ENCODE measurements at places on chromosomes 12 and 14. TPM values are rescaled to one million over a fixed set of nuclear protein-coding genes. Genes with fewer than 3 reads are reported as not detected.

DNA sequence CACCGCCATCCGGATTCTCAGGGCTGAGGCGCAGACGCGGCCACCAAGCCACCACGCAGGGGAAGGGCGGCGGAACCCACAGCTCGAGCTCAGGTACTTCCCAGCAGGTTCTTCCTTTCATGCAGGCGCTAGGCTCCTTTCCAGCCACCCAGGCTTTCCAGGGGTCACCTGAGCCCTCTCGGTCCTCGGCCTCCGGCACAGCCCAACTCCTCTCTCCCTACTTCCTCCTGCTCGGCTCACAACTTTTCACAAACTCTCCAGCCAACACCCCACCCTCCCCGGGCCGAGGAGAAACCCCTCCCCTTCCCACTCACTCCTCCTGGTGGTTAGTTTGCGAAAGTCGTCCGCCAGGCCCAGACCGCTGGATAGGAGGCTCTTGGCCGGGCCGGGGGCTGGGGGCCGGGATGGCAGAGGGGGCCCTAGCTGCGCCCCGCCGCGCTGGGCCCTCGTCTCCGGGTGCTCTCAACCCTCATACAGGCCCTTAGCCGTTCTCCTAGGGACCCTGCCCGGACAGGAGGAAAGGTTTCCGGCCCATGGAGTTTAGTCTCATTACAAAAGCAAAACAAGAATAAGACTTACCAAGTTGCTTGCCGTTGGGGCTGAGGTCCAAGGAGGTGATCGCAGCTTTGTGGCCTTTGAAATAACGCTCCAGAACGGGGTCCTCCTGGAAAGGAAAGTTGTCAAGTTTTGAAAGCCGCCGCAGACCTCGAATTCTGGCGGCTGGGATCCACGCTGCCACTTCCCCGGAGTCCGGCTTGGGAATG, at the start of gene GALNT4:
Gene GALNT4 (minus strand): TSS at position 256 of the 764 bp plus-strand sequence. CDS start 247 bp downstream, at position 9.
- peak; percentile 94 for ATAC-seq

DNA sequence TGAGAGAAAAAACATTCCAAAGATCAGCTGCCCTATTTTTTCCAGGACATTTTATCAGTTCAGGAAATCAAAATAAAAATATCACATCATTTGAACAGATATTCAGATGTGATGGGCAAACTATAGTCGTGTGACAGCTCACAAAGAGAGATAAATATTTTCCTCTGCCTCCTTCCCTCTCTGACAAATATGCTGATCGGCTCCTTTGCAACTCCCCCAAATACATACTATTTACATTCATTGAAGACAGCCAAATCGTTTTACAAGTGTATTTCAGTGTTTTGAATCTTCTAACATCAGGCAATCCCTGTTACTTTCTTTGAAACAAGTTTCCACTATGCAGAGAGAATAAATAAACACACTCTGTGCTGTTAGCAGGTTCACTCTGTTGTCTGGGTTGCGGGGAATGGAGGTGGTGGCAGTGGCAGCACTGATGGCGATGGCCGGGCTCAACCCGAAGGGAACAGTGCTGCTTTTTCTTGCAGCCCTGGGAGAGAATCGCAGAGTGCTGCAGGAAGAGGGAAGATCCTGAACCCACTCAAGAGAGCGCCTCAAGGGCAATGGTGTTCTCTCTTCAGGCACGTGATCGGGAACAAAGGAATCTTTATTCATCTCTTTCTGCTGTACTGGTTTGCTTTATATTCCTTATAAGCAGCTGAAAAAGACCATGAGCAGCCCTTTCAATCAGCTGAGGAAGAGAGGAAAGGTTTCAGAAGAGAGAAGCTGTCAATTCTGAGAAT, 142.5 kb downstream of the PHLDA1 start:
- ATAC-seq, result no peak

- no peak for ATAC-seq
Observed at GRCh38 chr12:3229577-3229976, 152.4 kb downstream of the TSPAN9 start.

Gene RERG
- 1.9 TPM for total RNA-seq

GRCh38 chr12:41402801-41403200, 214.7 kb downstream of the PDZRN4 start:
- ATAC-seq, result no peak

GRCh38 chr14:88037325-88037724, 32.4 kb downstream of the GPR65 start:
- ATAC-seq, result no peak

Gene LTA4H
- 137 TPM for total RNA-seq

Gene CLEC4C
- total RNA-seq, result not detected

Gene STRAP
- 74.0 TPM for total RNA-seq

- no peak for ATAC-seq
Observed at GRCh38 chr12:67986632-67987031, 2.6 kb upstream of the IFNG-AS1 start.

- ATAC-seq, result peak; percentile 57
Observed at GRCh38 chr14:58082491-58083098, 69.4 kb downstream of the ARMH4 start.

GRCh38 chr12:62930546-62931425, 4.2 kb downstream of the PPM1H start:
- ATAC-seq, result no peak

- ATAC-seq, result peak; percentile 91
Observed at GRCh38 chr14:35534873-35535482, 1.0 kb downstream of the INSM2 start.

Gene TAS2R20
- 0.96 TPM for total RNA-seq

- ATAC-seq, result no peak
Observed at GRCh38 chr14:59313144-59313651, 124.7 kb downstream of the DAAM1 start.

DNA sequence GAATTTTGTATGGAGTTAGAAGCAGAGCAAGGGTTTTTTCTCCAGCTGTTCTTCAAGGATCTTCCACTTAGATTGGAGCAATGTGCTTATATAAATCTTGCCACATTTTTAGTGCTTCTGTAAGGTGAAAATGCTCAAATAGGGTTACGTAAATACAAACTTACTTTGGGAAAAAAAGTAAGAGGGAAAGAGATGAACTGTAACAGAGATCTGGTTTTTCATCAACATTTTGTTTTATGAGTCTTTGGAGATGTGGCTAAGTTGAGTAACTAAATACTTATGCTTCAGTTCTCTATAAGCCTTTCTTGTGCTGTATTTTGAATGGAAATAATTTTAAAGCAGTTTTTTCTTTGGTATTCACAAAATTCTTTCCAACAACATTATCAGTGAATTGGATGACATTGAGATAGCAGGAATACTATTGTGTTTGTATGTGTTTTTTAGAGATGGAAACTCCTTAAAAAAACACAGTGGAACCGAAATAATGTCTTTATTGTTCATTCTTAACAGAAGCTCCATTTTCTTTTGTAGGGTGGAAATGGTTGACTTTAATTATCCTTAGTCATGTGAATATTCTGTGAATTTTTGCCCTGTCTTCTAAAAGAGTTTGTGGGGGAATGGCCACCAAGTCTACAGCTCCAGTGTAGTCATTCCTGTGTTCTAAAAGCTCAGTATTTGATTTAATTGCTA, 45.7 kb downstream of the NPAS3 start:
- no peak for ATAC-seq

DNA sequence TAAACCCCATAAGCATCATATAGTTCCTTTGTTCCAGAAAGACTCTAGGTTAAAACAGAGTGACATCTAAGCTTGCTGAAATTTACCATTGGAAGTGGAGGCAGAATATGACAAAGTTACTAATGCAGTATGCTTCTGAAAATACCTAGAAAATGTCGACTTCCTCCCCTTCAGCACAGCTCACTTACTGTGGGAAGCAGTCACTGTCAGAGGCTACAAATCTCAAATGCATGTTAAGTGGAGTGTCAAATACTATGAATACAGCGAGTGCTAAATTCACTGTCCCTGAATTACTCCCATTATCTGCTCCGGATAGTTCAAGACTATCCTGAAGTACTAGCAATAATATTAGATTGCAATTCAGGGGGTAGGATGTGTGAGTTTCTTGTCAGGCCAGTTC, 1454.6 kb downstream of the AACS start:
- no peak for ATAC-seq

Gene PTPN6
- 17.8 TPM for total RNA-seq

DNA sequence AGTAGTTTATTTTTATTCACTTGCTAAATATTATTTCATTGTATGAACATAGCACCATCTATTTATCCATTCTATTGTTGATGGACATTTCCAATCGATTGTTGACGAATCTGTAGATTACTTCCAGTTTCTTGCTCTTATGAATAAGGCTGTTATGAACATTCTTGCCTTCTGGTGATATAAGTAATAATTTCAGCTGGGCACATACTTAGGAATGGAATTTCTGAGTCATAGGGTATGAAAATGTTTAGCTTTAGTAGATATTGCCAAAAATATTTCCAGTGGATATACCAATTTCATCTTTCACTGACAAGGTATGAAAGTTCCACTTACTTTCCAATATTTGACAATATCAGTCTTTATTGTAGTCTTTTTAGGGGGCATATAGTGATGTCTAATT, 468.5 kb downstream of the ETNK1 start:
- no peak for ATAC-seq

DNA sequence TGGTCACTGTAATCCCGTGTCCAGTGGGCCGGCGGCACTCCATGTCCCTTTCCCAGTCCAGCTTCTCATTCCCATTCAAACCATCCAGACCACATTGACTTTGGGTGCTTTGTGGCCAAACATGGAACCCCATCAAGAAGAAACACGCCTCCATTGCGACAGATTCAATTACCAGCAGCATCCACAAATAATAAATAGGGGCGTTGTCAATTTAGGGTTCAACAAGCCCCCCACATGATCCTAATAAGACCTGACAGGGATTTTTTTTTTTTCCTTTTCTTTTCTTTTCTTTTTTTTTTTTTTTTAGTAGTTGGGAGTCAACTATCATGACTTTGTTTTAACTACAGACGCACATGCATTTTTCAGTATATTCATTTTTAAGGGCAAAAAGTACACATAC, 149.4 kb downstream of the DICER1 start:
- no peak for ATAC-seq

Gene SLC6A12
- total RNA-seq, result 0.12 TPM

GRCh38 chr12:68579254-68579653, 31.4 kb upstream of the RAP1B start:
- no peak for ATAC-seq

DNA sequence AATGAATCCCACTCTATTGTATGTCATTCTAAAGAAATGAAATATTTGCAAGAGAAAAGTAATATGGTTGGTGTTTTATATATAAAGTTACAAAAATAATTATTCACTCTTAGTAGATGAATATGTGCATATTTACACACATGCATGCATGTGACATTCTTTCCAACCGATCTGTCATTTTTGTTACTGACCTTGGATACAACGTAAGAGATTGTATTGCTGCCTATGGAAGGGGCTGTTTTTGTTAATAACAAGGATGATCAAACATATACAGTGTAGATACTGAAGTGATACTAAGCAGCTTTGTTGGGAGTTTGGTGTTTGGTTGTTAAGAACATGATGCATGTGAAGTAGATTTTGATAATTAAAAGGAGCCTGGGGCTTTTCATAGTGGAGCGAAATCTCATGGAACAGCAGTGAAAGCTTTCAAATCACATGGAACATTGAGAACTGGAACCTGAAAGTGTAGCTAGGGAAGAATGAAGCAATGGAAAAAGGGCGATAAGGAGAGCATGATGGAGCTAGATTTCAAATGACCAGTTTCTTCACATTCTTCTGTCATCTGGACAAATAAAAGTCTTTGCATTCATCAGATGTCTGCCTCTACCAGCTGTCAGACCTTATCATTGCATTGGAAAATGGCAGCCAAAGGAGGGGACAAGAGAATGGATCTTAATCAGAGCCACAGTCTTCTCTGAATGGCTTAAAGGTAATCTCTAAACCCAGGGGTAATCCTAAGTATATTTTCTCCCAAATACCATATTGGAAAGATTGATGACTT, 10.0 kb downstream of the BORCS5 start:
- ATAC-seq, result no peak

DNA sequence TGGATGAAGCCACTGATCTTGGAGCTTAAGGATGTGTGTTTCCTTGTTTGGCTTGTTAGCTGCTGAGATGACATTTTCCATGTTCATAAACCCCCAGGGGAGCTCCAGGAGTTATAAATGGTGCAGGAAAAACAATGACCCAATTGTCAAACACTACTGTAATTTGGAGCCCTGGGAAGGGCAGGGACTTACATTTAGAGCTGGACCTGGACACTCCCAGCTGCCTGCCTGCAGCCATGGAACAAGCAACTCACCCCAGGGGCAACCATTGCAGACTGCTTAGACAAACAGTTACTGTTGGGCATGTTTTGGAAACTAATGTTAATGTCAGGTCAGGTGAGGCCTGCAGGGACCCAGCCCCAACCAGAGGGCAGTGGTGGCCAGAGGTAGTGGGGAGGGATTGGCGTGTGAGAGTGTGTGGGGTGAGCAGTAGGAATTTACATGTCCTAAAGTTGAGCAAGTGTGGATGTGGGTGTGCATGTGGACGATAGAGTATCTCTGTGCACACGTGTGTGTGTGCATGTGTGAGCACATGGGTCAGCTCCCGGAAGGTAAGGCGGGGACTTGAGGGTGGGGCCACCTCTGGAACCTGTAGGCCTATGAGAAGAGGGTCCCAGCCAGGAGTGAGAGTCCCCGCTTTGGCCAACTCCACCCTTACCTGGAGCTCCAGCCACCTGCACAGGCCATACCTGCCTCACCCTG, 86.4 kb upstream of the NOS1 start:
- ATAC-seq, result no peak

Gene CFAP54
- total RNA-seq, result 0.28 TPM

Gene MAP3K9
- 20.1 TPM for total RNA-seq

DNA sequence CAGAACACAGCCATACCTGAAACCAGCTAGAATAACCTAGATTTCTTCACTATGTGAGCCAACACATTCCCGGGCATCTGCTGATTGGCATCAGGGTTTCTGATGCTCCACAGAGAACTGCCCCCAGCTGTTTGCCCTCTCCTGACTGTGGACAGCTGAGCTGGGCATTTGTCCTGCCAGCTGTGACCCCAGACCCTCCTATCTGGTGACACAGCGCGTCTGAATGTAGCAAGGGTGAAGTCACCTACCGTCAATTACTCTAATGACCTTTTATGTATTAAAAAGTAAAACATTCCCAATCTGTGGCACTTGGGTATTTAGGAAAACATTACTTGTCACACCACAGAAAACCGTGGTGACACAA, 29.7 kb upstream of the SFSWAP start:
- no peak for ATAC-seq

- no peak for ATAC-seq
Observed at GRCh38 chr12:14308516-14308915, 57.0 kb upstream of the ATF7IP start.

DNA sequence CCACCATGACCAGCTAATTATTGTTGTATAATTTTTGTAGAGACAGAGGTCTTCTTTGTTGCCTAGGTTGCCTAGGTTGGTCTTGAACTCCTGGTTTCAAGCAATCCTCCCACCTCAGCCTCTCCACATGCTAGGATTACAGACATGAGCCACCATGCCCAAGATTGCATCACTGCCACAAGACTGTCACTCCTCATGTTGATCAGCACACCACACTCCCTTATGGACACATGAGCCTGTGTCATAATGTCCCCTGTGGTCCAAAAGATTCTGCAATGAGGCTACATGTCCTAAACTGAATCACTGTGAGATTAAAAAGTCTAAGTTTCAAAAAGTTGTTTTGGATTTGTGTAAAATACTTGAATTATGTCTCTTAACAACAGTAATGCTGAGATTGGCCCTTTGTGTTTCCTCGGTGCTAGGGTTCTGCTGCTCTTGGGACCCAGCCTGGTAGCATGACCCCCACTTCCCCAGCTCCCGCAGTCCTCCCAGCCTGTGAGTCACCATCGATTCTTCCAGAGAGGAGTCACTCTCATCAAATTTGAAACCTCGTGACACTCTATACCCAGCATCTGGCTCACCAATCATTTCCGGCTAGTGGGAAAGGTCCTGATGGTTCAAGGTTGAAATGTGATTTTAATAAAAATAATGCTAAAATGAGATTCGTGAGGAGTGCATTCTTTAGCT, 890.9 kb downstream of the VRK1 start:
- ATAC-seq, result no peak
